ENCODE measurements at places on chromosomes 3 and 15. TPM values are rescaled to one million over a fixed set of nuclear protein-coding genes. Genes with fewer than 3 reads are reported as not detected.

DNA sequence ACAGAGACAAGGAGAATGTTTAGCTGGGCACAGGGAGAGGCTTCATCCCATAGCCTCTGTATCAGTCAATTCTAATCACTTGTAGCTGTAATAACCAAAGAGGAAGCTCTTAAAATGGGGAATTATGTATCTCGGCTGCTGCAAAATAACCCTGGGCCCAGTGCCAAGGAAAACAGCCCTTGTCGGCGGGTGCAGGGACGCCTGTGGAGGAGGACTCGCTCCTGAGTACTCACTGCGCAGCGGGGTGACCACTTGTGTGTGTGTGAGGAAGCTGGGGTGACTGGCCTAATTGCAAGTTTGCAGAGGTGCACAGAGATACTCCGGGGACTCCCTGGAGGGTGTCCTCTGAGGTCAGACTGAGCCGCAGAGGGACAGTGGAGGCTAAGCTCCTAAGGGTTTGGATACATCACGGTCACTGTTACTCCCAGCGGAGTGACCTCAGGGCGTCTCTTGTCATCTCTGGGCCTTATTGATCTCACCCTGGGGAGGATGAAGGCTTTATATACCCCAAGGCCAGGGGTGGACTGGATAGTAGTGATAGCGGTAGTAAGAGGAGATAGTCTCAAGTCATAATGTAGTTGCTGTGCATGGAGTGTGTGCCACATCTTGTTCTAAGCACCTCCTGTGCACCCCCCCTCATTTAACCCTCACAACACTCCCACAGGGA, 37.2 kb downstream of the SLC6A6 start:
- no peak for DNase-seq

GRCh38 chr3:173411375-173411973, 13.9 kb downstream of the NLGN1 start:
- DNase-seq: peak; percentile 48

Gene EEF1AKMT4
- 5.1 TPM for polyA plus RNA-seq

Gene FOXL2
- polyA plus RNA-seq: not detected

GRCh38 chr15:42085236-42085605, 9.1 kb downstream of the PLA2G4D start:
- DNase-seq: no peak

DNA sequence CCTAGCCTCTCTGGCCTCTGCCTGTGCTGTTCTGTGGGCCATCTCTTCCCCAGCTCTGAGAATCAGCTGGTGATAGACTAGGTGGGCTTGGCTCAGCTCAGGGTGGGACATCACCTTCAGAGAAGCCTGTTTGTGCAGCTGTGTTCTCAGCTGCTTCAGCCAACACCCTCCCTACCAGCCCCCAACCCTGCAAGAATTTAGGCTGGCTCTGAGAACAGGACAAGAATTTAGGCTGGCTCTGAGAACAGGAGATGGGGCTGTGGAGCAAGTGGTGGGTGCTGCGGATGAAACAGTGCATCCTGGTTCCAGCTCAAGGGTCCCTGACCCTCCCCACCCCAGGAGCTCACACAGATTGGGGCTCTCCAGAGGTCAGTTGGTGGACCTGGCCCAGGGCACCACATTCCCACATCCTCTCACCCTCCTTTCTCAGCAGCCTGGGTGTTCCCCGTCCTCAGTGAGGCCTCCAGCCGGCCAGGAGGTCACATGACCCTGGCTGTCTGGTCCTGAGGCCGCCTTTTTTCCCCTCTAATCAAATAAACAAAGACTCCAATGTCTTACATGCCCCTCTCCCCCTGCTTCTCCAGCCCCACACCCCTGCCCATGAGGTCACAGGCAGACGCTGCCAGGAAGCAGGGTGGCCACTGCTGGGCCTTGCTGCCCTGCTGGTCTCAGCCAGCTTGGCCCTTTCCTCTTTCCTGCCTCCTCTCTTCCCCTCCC, 14.9 kb downstream of the PLEKHO2 start:
- peak; percentile 32 for DNase-seq

Gene CHRNA7
- 5.2 TPM for polyA plus RNA-seq

Gene TEX9
- polyA plus RNA-seq: 8.4 TPM

Gene FHIT
- 31.2 TPM for polyA plus RNA-seq

Gene DCBLD2
- polyA plus RNA-seq: 47.6 TPM

GRCh38 chr3:52240059-52240885, 1.3 kb upstream of the TWF2 start:
- no peak for DNase-seq

Gene SLC12A1
- not detected for polyA plus RNA-seq

All from cardiac muscle cell (in vitro differentiated cells and primary cell).